Transverse colon (tissue), 4 donors: ENCODE measurements at places on chromosomes 1 and 21. TPM values are rescaled to one million over a fixed set of nuclear protein-coding genes. Genes with fewer than 3 reads are reported as not detected.

Gene TFF2
- not detected for total RNA-seq

DNA sequence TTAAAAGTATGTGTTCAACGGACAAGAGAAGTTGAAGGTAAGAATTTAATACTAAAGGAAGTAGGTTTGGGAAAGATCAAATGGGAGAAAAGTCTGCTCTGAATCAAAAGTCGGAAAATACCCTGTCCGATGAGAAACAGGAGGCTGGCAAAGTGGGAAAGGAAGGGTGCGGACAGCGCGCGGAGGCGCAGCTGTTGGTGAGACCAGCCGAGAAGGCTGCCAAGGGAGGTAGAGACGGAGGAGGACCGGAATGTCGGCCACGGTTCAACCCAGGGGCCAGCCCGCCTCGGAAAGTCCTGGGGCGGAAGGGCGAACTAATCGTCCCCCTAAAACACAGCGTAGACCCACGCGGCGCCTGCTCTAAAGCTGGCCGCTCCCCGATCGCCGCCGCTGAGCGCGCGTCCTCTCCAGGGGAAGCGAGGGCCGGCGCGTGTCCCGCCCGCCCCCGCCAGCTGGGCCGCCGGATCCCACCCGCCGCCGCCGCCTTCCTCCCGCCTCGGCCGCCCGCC lies 639 bp upstream of the SPATA1 start:
- peaks cover 6% of the 10 kb centered on the region for H3K36me3 ChIP-seq
- no peak for DNase-seq
- peak overlapping the region; percentile 96 for H3K27ac ChIP-seq

DNA sequence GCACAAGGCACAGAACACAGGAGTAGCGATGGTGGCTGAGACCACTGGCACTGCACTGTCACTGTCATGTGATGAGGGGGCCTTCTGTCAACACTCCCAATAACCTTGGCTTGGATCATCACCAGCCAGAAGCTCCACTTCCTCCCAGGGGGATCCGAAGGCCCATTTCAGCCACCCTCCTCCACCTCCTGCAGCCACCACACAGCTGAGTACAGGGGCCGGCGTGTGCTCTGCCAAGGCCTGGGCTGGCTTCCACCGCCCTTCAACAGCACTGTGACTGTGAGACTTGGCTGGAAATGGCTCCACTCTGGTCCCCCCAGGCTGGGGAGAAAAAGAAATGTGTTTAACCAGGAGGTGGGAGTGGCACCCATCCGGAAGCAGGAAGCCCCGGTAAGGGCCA lies 9.9 kb upstream of the NADK start:
- H3K4me3 ChIP-seq: no peak overlapping the region
- DNase-seq: no peak
- no peaks in the 10 kb centered on the region for H3K27me3 ChIP-seq
- H3K27ac ChIP-seq: no peak overlapping the region
- no peaks in the 10 kb centered on the region for H3K36me3 ChIP-seq

DNA sequence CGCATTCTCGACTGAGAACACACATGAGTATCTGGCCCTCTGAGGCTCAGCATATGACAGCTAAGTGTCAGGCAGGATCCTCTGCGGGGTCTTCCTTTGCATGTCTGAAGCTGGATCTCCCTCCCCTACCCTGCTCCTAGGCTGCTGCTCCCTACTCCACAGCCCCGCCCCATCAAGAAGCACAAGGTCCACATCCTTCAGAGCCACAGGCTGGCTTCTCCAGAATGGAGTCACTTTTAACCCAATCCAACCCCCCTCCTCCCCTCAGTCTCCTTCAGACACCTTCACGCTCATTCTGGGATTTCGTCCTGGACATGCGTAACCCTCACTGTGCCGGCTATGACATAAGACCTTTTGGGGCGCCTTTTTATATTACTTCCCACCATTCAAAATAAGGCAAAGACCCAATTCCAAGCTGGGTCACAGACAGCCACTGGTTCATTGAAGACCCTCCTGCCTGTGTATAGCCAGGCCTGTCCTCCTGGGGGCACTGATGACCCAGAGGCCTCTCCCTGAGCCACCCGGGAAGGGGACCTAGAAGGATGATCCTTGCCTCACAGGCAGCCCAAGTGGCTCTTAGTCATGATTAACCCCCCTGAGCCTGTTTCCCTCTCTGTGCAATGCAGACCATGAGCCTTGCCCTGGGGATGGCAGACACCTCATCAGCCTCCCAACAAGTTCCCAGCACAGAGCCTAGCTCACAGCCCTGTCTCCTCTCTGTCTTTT lies 4.7 kb downstream of the ADGRB2 start:
- H3K4me1 ChIP-seq: peaks cover 20% of the 10 kb centered on the region
- no peaks in the 10 kb centered on the region for H3K36me3 ChIP-seq
- H3K27ac ChIP-seq: no peak overlapping the region
- peaks cover 45% of the 10 kb centered on the region for H3K27me3 ChIP-seq
- no peak for DNase-seq
- H3K4me3 ChIP-seq: no peak overlapping the region

- H3K27ac ChIP-seq: no peak overlapping the region
- H3K27me3 ChIP-seq: no peaks in the 10 kb centered on the region
- no peaks in the 10 kb centered on the region for H3K4me1 ChIP-seq
- H3K36me3 ChIP-seq: no peaks in the 10 kb centered on the region
Measured at GRCh38 chr1:196442366-196442765, 165.9 kb downstream of the KCNT2 start.
